NCI-H345 (cell line): ENCODE measurements at places on chromosomes 6 and 20.

DNA sequence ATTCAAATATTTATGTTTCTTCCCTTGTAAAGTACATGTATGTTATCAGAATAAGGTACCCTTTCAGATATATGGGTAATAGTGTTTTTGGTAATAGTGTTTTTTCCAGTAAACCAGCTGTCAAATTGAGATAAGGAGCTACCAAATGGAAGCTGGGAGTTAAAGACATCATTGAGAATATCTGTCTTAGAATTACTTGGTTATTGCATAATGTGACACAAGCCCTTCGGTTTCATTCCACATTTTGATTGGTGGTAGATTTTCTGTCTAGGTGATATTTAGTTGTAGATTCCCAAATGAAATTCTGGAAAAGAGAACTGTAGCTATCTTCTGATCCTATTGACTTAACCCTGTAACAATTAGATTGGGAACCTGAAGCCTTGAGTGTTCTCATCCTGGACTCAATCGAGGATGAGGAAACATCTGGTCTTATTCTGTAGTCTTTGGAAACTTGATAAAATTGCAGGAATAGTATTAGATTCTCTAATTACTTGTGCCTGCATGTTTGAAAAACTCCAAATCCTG, 75.1 kb upstream of the SYNJ2 start:
- DNase-seq: no peak

DNA sequence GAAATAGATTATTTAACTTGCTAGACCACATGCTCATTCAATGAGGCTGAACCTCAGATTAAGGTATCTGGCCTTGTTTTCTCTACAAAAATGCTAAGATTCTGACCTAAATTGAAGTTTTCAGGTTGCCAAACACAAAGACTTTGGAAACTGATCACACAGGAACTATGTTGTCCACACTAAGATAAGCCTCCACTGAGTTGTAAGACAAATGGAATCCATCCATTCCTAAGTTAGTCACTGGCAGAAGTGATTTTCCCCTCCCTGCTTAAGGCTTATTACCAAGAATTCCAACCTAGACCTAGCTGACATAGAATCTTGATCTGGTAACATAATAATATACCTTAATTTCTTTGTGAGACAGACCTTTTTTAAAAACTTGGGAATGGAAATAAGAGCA, 608.1 kb downstream of the TENT5A start:
- no peak for DNase-seq

GRCh38 chr6:113830140-113830539, 27.0 kb upstream of the MARCKS start:
- DNase-seq: no peak

DNA sequence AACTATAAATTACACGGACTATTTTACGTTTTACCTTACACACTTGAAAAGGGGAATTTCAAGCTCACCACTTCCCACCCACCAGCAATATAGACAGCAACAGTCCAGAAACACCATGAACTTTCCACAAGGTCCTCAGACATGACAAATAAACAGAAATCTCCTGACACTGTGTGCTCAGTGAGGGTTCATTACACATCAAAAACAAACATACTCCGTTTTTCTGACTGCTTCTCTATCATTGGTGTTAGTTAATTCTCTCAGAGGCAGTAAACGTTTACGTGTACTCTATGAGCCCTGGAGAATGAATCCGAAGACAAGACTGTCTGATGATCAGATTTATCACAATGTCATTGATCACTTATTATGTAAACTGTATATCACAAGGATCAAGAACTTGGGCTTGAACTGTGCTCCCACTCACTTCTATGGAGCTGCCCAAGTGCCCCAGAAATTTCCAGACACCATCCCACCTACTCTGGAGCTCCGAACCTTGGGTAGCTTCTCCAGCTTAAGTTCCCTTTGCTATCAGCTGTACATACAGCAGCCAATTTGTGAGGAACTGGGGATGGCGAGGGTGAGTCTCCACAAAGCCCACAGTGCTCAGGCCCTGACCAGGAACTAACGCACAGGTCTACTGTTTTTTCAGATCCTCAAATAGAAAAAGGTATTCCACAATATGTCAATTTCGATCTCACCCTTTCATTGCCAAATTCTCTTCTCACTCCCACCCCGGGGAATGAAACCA, 86.0 kb downstream of the ALDH8A1 start:
- no peak for DNase-seq

GRCh38 chr6:15485936-15486335, 176.9 kb downstream of the DTNBP1 start:
- DNase-seq: no peak

DNA sequence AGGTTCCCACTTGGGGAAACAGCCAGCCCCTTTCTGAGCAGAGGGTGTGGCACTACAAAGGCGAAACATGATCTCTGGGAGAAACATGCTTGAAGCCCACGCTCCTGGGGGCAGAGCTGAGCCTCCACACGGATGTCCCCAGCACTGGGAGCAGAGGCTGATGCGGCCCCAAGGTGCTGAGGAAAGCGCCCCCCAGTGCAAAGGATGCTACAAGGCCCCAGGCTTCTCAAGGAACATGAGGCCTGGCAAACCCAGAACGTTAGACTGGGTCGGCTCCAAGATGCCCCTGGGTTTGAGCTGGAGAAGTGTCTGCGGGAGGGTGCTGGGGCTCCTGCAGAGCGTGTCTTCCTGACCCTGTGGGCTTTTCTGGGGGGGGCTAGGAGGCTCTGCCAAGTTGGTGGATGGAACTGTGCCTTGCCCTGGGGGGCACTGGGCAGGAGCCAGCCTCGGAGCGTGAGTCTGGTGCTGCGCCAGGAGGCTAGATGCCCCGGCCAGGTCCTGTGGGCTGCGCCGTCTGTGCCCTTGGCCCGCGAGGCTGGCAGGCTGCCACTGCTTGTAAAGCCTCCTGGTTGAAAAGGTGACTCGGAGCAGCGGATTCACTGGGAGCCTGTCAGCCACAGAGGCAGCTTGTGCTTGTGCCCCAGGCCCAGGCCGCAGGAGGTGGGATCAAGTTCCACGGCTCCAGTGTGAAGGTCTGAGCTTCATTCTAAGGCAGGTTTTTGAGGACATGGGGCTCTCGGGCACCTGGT, 8.1 kb downstream of the SYNJ2 start:
- peak; percentile 75 for DNase-seq

- DNase-seq: no peak
Measured at GRCh38 chr20:55893031-55893430, 112.3 kb downstream of the CBLN4 start.

GRCh38 chr6:53309059-53309900, 39.5 kb downstream of the ELOVL5 start:
- peak; percentile 71 for DNase-seq

DNA sequence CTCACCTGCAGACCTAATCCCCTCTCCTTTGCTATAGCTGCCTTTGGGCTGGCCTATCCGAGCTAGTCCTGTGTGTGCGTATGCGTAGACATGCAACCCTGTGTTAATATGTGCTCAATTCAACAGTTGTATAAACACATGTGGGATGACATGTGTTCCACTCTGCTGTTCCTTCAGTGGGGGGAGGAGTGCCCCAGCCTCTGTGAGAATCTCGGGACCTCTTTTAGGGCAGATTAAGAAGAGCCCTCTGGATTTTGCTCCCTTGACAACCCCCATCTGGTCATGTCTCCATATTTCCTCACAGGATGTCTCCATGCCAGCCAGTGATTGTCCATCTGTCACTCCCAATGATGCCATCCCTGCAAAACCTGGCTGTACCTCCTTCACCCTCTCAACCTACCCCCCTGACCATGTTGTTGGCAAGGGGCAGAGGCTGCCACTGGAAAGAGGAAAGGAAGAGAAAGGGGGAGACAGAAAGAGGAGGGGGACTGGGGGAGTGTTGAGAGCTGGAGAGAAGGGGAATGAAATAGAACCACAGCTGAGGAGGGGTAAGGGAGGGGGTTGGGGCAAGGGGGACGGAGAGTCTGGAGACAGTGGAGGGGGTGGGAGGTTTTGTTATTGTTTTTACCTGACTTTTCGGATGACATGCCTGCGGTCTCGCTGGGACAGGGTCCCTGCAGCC, 417 bp downstream of the PRRT1 start:
- no peak for DNase-seq

DNA sequence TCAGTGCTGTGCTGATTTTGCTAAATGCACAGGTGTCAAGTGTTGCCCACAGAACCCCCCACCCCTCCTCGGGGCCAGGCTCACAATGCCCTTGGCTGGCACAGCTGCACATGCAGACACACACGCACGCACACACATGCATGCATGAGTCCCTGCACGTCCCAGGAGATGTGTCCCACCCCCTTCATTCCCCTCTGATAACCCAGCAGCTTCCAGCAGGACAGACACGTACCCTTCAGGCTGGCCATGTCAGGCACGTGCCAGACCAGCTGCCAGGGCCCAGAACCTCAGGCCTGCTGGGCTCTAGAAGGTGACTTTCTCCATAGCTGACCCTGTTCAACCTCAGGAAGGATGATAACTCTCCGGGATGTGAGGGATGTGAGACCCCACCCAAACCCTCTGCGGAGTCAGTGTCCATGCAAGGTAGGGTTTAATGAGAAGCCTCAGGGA, 44.4 kb downstream of the MRPL14 start:
- DNase-seq: no peak

- DNase-seq: no peak
Measured at GRCh38 chr6:71248306-71248765, 40.3 kb upstream of the OGFRL1 start.

DNA sequence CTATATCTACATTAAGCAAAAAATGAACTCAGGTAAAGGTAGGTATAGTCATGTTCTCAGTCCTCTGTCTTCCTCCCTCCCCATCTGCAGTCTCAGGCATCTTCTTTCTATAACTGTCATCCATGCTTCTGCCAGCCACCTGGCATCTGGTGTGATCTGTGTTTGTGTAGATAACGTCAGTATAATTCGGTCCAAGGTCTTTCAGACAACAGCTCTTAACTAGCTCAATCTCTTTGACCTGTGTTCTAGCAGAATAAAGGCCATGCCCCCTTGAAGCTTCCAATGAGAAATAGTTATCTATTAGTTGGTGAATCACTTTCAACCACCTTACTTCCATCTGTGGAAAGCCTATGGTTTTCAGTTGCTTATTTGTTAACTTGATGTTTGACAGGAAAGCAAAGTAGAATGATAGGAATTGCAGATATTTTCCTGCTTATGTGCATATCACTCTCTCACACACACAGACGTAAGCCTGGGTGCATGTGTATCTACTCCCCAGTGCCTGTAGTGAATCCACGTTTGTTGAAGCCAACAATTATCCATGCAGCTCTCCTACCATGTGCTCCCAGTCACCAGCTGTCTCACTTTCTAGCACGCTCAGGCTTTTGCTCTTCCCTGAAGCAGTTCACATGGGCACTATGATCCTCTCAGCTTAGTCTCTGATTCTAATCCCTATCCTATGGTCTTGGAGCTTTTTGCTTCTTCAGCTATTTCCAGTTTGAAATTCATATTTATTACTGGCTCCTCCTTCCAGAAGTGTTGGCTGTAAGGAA, 433.7 kb upstream of the MANEA start:
- DNase-seq: no peak

- DNase-seq: peak; percentile 66
Measured at GRCh38 chr20:33685328-33686099, 671 bp downstream of the E2F1 start.

- no peak for DNase-seq
Measured at GRCh38 chr6:14452567-14453527, 335.3 kb downstream of the CD83 start.

- DNase-seq: no peak
Measured at GRCh38 chr6:78911218-78911940, 44.0 kb downstream of the IRAK1BP1 start.

GRCh38 chr6:133778414-133779130, 110.3 kb upstream of the TCF21 start:
- no peak for DNase-seq

DNA sequence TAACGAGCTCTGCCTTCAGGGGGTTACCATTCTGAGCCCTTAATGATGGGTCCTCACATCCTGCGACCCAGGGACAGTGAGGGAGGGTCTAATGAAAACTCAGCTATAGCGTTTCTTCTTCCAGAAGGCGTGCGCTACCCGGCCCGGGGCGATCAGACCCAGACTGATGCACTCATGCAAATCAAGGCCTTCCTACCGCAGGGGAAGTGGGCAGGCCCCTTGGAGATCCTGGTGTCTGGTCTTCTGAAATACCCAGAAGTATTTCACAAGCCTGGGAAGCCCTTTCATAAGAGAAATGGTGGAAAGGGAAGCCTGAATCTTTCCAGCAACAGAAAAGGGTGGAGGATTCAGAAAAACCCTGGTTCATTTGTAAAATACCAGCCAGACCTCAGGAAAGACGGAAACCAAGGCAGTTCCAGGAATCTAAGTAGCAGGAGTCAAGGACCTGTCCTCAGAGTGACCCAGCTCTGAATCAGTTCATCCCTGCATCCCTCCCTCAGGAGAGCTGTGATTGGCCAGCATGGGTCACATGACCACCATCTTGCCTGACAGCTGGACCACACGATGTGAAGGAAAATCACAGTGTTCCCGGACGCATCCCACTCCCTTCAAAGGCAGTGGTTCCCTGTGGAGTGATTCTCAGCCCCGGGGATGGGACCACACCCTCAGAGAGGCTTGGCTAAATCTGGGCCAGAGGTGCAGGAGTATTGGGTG, 12.7 kb downstream of the BFSP1 start:
- DNase-seq: no peak

GRCh38 chr6:14758421-14759081, 487.3 kb upstream of the JARID2 start:
- DNase-seq: peak; percentile 32

- peak; percentile 3 for DNase-seq
Measured at GRCh38 chr6:64774881-64775280, 932.1 kb downstream of the EYS start.

DNA sequence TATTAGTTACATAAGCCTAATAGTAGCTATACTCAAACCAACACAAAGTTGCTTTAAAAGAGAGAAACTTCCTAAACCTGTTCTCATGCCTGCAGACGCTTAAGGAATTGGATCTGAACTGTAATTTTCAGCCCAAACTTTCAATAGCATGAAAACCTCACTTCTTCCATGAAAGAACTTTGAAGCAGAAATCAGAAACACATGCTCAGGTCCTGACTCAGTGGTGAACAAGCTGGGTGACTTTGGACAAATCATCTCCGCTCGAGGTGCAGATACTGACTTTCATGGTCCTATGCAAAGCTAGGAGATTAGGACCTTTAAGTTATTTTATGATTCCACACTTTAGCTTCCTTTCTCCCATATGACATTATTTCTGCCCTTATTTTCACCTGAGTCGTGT, 36.5 kb downstream of the NOX3 start:
- no peak for DNase-seq

DNA sequence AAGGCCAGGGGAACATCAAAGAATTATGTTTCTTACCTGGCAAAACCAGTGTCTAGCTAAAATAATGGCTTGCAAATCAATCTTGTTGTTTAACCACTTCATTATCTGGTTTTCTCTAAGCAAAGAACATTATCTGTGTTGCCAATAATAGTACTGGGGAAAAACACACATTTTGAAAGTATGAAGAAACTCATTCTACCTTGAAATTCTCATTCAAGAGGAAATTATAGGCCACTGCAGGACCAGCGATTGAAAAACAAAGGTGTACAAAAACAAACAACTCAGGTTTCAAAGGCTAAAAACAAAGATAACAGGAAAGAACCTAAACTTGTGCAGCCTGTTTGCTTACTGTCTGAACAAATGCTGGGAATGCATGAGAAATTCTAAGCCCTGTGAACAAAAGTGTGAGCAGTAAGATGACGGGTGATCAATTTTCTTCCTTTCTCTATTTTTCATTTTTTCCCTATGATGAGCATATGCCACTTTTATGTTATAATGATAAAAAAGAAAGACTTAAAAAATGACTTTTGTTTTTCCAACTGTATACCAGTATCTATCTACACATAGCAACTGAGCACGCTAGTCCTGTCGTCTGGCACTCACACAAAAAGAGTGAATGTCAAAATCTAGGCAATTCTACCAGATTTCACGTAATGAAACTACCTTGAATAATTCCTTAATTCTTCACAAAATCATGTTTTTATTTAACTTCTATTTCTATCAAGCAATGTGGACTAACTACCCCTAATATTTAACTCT, 117.9 kb downstream of the SGK1 start:
- peak; percentile 51 for DNase-seq
